ENCODE measurements at places on chromosomes 1 and 21.
A peak's percentile ranks its signal among the peaks of the same experiment; 100 is the strongest.

DNA sequence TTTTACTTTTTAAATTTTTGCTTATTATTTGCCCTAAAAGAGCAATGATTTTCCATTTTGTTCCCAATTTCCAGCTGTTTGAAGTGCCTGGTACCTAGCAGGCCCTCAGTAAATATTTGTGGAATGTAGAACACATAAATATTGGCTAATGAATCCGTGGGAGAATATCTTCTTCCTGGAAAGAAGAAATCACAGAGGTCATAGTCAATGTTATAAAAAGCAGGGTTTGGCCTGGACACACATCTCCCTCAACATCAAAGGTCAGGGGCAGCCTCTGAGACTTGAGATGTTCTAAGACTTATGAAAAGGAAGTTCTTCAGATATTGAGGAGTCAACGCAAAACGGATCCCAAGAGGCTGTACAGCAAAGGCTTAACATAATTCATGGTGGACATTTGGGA is 358.1 kb downstream of the HHAT start:
- no peak for DNase-seq

DNA sequence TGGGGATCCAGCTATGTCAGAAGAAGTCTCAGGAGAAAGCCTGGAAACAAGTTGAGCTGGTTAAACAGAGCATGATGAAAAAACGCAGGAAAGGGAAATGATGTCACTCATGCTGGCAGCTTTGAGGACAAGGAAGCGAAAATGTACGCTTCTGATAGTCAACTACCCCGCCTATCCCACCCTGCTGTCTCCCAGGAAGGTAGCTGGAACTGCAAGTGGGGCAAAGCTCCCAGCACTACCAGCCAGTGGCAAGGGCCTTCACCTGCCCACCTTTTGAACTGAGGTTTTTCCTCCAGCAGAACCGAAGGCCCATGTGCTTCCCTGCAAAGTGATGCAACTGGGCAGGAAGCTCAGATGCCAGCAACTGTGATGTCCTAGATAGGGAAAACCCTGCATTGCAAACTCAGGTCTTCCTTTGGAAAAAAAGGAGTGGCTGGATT is 6.3 kb upstream of the IL20 start:
- no peak for DNase-seq

- DNase-seq: no peak
Measured at GRCh38 chr1:173082913-173083312, 32.2 kb upstream of the TNFSF18 start.

- DNase-seq: no peak
Measured at GRCh38 chr21:34148419-34148804, 75.0 kb downstream of the MRPS6 start.

- no peak for DNase-seq
Measured at GRCh38 chr1:1199961-1200875, 6.2 kb downstream of the TNFRSF18 start.

- no peak for DNase-seq
Measured at GRCh38 chr1:245695211-245695610, 540.4 kb downstream of the KIF26B start.

GRCh38 chr1:243842978-243843511 is 7.0 kb downstream of the AKT3 start:
- DNase-seq: no peak

- DNase-seq: no peak
Measured at GRCh38 chr1:221503268-221503667, 238.6 kb downstream of the DUSP10 start.

DNA sequence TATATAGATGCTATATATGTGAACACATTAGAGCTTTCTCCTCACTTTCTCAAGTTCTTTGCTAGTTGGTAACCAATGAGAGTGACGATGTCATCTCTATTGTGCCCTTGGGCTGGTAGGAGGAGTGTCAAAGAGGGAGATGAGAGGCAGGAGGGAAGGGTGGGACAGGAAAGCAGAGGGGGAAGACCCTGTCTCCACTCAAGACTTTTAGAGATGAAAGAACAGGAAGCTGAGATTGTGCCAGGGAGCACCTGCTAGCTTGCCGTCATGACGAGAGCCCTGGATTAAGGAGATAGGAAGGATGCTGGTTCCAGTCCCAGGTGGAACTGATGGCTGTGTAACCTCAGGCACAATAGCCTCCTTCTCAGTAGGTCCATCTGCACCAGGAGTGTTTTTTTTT is 16.7 kb downstream of the CNR2 start:
- DNase-seq: no peak

DNA sequence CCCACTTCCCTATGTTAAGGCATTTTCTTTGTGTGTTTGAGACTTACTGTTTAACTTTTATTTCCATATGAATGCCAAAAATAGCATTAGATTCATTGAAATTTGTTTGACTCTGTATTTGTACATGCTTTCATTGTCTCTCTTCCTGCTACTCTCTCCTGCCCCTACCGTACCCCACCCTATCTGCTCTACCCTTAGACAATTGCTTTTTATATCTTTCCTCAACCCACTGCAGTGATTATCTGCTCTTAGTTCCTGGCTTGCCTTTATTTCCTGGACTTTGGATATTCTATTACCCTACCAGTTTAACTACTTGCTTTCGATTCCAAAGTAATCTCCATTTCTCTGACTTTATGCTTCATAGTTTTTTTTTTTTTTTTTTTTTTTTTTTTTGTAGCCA is 10.5 kb downstream of the RAVER2 start:
- no peak for DNase-seq

GRCh38 chr1:209805341-209805781 is 581 bp downstream of the IRF6 start:
- no peak for DNase-seq

- no peak for DNase-seq
Measured at GRCh38 chr1:33093004-33093403, 12.1 kb downstream of the AZIN2 start.

DNA sequence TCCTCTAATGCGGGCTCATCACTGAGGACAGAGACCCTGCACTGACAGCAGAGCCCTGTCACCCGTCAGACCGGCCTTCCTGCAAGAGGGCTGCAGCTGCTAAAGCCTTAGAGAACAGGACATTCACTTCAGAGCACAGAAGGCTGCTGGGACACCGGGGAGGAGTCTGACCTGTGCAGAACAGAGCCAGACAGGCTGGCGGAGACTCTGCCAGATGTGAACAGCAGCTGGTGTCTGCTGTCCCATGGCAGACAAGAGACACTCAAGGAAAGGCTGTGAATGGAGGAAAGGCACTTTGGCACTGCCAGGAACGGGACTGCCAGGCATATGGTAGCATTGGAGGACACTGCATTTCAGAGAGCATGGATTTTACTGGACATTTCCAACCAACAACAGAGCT is 21.4 kb downstream of the MRAP start:
- DNase-seq: peak; percentile 41

DNA sequence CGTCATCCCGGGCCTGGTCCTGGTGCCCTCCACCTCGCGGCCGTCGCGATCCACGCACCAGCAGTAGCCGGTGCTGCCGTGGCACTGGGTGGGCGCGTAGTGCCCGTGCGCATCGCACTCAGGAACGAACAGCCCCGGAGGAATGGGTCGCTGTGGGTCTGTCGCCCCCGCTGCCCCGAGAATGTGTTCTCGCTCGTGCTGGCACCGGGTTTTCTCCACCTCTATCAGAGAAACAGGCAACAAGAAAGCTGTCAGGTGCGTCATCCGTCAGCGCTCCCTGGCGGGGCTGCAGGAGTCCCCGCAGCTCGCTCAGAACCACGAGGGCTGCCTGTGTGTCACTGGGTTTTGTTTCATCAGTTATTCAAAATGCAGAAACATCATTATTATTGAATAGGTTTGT is 71.2 kb downstream of the NID1 start:
- DNase-seq: no peak

- DNase-seq: no peak
Measured at GRCh38 chr1:7079637-7080036, 294.4 kb downstream of the CAMTA1 start.

DNA sequence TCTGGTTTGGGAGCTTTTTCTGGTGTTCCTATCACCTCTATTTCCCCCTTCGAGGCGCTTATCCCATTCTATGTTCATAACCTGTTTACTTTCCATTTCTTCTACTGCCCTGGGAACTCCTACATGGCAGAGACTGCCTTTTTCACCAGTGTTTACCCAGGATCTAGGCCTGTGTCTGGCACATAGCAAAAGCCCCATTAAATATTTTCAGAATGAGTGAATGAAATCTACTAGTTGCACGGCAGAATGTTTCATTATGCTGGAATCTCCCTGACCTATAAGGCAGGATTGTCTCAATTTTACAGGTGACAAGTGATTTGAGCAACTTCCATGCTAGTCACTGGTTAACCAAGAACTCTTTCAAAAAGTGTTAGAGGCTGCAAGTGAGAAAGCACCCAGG is 70.1 kb downstream of the PGM1 start:
- DNase-seq: no peak

DNA sequence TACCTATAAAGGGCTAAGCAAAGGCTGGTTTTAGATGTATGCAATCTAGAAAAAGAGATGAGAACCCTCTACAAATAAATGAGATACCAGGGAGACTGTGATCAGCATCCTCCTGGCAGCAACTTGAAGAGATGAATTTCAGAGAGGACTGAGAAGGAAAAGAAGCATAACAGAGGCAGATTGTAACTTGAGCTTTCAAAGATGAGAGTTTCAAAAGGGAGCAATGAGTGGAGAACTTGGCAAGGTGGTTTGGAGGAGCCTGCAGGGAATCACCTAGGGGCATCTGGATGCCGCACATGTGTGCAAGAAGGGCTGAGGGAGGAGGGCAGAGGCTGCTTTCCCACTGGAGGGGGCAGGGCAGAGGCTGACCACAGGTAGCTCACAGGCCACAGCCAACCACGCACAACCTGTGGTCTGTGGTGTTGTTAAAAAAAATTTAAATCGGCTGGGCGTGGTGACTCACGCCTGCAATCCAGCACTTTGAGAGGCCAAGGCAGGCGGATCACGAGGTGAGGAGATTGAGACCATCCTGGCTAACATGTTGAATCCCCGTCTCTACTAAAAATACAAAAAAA is 50.2 kb downstream of the PCNX2 start:
- DNase-seq: no peak

DNA sequence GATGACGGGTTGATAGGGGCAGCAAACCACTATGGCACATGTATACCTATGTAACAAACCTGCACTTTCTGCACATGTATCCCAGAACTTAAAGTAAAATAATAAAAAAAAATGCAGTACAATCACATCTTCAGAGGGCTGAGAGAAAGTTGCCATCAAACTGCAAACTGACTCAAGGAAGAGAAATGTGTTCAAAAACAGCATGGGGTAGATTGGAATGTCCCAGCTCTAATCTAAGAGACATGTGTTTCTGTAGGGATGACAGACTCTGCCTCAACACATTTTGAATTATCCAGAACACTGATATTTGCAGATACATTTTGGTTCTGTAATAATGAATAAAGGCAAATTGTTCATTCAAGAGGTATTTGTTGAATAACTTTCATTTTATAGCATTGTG is 171.2 kb upstream of the RUNX1 start:
- no peak for DNase-seq

DNA sequence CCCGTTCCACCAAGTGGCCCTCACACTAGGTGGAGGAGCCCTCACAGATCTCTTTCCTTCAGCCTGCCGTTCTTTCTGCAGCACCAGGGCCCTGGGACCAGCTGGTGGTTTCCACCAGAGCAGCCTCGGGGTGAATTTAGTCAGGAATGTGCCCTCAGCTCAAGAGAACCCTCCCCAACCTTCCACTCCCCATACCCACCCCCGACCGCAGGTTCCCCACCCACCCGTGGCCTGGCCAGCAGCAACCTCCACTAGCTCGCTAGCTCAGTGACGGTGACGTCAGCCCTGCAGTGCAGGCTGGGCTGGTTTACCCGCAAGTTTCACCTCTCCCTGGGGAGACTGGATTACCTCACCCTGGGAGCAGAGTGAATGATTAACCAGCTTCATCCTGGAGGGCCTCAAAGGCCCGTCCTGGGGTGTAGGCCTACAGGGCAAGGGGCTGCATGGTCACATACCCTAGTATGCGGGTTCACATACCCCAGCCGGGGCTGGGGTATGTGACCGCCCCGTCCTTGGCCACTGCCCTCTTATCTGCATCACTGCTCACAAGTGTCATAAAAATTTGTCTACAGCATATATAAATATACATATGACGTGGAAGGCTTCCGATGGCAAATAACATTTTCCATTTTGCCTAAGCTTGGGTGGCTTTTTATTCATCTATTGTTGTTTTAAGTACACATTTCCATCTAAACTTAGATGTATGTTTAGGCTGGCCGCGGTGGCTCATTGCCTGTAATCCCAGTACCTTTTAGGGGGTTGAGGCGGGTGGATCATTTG is 24.5 kb downstream of the ELF3 start:
- DNase-seq: peak; percentile 93

DNA sequence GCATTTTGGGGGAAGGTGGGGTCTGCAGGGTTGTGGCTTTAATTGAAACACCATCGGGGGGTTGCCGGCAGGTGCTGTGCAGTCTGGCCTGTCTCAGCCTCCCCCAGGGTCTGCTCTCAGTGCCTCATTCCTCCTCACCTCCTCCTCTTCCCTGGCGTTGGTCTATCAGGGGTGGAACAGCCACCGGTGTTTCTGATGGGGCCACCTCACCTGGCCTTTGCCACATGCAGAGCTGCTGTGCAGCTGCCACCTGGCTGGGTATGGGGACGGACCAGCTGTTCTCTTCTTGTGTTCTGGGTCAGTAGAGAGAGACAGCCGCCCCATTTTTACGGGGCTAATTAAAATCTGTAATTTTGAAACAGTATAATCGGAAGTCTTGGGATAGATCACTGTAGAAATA is 53.9 kb downstream of the SPSB1 start:
- DNase-seq: no peak

- no peak for DNase-seq
Measured at GRCh38 chr1:234272656-234273312, 100.5 kb upstream of the COA6 start.

DNA sequence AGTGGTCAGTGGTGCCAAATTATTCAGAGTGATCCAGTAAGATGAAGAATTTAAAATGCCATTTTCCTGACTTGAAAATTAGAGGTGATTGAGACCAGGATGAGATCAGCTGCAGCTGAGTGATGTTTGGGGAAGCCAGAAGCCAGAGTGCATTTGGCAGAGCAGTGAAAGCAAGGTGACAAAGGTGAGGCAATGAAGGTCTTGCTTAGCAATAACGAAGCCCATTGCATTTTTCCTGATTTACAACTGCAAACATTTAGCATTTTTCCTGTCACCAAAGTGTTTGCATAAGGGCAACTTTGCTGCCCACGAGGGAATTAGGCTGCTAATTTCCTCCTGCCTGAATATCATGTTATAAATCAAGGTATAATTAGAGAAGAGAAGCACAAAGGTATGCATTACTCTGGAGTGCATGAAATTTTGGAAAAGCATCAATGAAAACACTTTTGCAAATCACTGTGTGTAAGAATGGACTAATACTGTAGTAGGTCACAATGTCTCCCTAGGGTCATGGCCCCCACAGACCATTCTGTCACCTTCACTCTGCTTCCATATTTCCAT is 188.2 kb upstream of the LYPLAL1 start:
- no peak for DNase-seq

GRCh38 chr1:158311066-158311465 is 20.3 kb downstream of the CD1B start:
- no peak for DNase-seq

- DNase-seq: no peak
Measured at GRCh38 chr1:33168556-33169289, 13.1 kb downstream of the TRIM62 start.

- no peak for DNase-seq
Measured at GRCh38 chr1:181257117-181257516, 168.6 kb downstream of the IER5 start.

- no peak for DNase-seq
Measured at GRCh38 chr1:26537951-26538352, 8.4 kb downstream of the RPS6KA1 start.

All from coronary artery (tissue), 2 donors.